ENCODE measurements at places on chromosomes 3 and 15.

GRCh38 chr3:19487386-19487785 lies 339.1 kb downstream of the KCNH8 start:
- DNase-seq = no peak

DNA sequence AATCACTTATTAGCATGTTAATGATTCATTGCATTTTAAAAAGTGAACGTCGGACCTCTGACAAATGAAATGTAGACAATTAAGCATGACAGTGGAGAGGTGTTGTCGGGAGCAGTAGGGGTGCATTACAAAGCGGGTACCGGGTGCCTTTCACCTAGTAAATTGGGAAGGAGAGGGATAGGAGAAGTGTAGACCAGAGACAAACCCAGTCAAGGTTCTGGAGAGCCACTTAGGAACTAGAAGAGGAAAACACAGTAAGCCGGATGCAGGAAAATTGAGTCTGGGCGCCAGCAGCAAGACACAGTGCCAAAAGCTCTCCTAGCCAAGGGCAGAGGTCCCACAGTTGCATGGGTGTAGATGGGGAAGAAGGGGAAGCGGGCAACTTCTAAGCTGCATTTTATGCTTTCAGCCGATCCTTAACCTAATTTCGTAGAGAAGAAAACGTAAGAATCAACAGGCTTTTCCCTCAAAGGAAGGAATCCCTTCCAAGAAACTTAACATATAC lies 3.1 kb upstream of the CERS3 start:
- no peak for DNase-seq

DNA sequence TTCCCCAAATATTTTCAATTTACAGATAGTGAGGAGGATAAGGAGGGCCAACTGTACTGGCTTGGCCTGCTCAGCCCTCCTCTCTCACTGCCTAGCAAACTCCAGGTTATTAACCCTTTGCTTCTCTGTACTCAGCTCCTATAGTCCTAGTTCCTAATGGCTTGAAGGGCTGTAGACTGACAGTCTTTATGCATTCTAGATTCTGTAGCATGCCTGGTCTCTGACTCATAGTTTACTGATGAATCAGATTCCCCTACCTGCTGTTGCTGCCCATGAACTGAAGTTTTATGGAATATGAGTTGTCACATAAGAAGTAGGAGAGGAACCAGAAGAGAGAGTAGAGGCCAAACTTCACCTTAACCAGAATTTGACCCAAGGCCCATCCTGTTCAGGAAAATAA lies 27.1 kb upstream of the MAP3K13 start:
- no peak for DNase-seq

DNA sequence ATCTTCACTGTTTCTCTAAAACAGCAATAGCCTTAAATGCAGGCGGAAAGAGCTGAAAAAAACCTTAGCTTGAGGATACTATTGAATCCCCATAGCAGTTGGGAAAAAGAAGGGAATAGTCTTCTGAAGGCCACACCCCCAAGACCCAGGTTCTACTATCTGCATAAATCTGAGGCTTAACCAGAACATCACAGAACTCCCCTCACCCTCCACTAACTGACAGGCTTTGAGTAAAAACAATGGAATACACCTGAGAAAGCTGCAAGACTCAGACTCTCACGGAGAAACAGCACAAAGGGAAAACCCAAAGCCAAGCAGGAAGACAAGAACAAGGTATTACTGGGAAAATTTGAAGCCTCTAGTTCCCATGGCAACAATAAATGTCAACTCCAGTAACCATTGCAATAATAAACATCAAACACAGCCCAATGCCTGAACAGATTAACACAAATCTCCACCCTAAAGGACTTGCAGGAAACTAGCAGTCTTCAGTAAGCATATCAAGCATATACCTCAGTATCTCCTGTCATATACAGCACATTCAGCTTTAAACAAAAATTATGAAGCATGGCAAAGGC lies 56.4 kb downstream of the TMCC1 start:
- DNase-seq = no peak

GRCh38 chr15:90489514-90489913 lies 40.2 kb upstream of the CRTC3 start:
- DNase-seq = no peak
